ENCODE measurements at places on chromosomes 13 and 19.
A peak's percentile ranks its signal among the peaks of the same experiment; 100 is the strongest.

GRCh38 chr19:28184997-28185396, 1028.0 kb downstream of the UQCRFS1 start:
- DNase-seq: no peak

GRCh38 chr13:60519496-60519895, 122.5 kb downstream of the TDRD3 start:
- DNase-seq: no peak

DNA sequence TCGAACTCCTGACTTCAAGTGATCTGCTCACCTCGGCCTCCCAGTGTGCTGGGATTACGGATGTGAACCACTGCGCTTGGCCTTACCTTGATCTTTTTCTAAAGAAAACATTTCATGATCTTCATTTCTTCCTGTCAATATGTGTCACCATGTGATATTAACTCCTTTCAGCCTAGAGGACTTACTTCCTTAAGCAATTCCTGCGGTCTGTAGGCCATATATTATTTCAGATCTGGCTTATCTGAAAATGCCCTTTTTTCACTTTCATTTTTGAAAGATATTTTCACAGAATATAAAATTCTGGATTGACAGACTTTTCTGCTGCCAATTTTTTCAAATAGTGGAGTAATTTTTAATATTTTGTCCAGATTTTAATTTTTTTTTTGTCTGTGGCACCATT, 2.0 kb upstream of the GPR32 start:
- DNase-seq: no peak

DNA sequence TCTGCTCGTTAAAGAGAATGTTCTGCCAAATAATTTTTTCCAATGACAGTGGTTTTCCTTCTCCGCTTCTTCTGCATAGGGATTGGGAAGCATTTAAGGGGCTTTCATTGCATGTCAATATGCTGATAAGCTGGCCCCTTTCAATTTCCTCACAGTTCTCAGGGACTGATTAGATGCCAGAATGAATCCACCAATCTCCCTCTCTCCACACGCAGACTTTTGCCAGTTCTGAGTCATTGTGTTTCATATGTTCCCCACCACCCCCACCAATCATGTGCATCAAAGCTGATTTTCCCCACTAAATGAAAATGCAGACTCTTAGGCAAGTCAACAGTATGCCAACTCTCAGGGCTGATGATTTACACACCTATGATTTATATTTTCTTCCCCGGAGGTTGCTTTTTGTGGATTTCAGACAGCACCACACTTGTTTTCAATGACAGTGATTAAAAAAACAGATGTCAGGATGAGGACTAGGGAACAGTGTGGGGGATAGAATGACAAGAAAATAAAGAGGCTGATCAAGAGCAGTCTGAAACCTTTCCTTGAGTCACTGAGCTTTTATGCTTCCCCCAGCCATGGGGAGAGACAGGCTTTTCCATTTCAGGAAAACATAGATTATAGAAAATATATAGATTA, 47.9 kb upstream of the C13orf42 start:
- DNase-seq: peak; percentile 82

GRCh38 chr13:49346460-49346859, 97.4 kb downstream of the CAB39L start:
- no peak for DNase-seq

DNA sequence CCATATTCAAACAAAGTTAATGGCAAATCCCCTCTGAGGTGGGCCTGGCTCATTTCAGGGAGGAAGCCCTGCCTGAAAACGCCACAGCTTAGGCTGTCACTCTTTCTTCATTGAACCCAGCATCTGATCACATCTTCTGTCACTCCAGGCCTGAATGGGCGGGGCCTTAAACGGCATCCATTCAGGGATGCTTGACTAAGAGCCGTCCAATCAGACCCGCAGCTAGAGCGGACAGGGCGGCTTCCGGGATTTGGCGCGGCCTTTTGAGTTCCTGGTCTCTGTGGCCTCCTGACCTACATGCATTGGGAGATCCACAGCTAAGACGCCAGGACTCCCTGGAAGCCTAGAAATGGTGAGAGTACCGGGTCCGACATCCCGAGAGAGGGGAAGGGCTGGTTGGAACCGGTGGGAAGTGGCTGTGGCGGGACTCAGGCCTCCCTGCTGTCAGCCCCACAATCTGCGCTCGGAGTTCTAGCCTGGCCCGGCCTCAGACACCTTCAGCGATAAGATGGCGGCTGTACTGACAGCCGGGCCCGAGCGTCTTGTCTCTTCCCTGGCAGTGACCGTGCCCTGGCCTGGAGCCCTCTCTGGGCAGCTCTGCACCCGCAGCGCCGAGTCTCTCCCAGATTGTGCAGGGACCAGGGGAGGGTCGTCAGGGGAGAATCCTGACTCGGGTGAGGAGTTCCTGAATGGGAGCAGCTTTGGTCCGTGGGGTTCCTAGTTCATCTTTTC, at the start of gene ZNF723:
ZNF723 (plus strand) TSS at position 261 of the 732 bp plus-strand sequence; CDS start at position 350, 89 bp downstream.
- DNase-seq: no peak

DNA sequence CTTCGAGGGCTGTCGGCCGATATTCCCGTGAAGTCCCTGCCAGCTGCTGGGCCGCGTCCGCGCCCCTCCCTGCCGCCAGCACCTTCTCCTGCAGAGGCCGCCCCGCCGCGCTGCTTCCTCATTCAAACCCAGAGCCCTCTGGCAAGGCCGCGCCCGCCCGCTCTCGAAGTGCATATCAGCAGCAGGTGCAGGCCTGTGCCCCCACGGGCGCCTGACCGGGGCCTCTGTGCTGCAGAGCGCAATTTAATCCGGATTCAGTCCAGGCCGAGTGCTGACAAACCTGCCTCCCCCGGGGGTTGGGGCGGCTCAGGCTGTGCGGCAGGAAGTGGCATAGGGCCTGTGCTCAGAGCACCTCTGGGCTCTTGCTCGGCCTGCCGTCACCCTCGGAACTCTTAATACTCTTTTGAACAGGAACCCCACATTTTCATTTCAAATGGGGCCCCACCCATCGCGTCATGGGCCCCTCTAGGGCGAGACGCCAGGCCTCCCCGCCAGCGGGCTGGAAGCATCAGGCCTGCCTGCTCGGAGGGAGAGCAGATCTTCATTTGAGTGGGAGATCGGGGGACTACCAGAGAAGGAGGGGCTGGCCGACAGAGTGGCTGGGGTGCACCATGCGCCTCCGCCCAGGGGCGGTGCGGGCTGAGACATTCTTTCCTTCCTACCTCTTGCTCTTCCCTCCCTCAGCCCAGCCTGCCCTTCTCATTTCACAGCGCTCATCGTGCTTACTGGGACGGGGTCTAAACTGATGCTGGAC, 125.7 kb downstream of the TNFRSF19 start:
- DNase-seq: no peak
